Erythroblast (primary cell): ENCODE measurements at places on chromosomes 2 and 18.

DNA sequence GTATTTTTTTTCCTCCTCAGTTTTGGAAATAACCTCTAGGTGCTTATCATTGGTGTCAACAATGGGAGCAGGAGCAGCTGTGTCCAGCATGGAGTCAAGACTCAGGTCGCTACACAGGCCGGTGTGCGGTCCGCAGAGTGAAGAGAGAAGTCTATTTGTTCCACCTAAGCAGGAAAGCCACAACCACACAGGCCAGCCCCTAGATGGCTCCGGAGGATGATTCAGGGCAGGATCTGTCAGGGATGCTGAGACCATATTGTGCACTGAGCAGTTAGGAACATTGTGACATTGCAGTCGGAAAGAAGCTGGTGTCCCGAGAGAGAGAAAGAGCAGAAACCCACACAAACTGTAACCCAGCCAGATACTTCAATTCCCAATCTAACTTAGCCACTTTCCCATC is 136.9 kb downstream of the GAREM1 start:
- DNase-seq = no peak

GRCh38 chr2:121211689-121212151 is 73.3 kb downstream of the TFCP2L1 start:
- DNase-seq = no peak

DNA sequence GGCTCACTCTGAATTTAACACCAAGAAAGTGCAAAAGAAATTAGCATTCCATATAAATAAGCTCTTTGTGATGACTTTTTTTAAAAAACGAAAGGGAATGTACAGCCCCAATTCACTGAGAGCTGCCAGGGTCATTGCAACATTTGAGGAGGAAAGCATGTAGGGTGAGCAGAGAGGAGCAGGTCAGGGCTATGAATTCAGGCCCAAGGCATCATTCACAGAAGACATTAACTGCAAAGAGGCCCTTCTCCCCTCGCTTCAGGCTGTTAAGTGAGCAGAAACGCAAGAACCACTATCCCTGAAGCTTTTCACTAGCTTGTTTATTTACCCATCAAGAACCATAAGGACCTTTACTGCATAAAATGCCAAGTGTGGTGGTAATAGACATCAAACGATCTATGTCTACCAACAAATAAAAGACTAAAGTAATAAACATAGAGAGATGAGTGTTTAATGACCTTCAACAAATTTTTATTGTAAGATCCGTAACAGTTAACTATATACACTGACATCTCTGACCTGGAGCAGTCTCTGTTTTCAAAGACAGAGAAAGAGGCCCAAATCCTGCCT is 333.1 kb upstream of the HNRNPA3 start:
- DNase-seq = no peak

DNA sequence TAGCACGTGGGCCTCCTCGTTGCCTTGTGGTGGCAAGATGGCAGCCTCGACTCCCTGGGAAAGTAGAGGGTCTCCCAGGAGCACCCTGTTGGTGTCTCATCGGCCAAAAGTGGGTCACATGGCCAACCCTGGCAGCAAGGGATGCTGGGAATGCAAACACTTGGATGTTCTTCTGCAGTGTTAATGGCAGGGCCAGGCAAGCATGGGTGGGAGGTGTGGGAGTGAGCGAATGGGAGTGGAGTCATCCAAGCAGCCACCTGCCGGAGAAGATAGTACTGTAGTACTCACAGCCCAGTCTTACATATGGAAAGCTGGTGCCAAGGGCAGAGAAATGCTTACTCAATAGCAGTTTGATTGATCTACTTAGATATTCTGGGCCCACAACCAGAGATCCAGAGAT is 122.2 kb downstream of the INHBB start:
- no peak for DNase-seq

GRCh38 chr2:64525317-64525613 is 1.1 kb downstream of the AFTPH start:
- DNase-seq = peak; percentile 59

DNA sequence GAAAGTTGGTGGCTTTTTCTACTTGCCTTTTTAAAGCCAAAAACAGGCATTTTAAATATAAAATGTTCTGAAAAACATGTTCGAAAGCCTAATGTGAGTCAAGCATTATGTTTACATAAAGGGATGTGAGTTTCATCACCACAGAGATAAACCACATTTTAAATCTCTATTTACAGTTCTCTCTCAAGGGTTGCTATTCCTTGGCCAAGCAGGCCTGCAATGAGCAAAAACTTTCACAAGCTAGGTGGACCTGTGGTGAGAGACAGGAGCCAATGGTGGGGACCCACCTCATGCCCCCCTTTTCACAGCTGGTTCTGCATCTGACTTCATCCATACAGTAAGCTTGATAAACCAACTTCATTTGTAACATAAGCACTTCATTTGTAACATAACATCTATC is 65.1 kb downstream of the CUL3 start:
- DNase-seq = peak; percentile 11

GRCh38 chr2:47095349-47096020 is 59.6 kb downstream of the STPG4 start:
- DNase-seq = no peak

GRCh38 chr18:73009691-73010090 is 141.9 kb upstream of the NETO1 start:
- no peak for DNase-seq

GRCh38 chr18:77223653-77224052 is 26.0 kb upstream of the GALR1 start:
- no peak for DNase-seq

- no peak for DNase-seq
Observed at GRCh38 chr2:60644951-60645350, 91.5 kb upstream of the BCL11A start.

GRCh38 chr2:57906152-57906732 is 140.4 kb upstream of the VRK2 start:
- peak; percentile 55 for DNase-seq

- no peak for DNase-seq
Observed at GRCh38 chr2:9480157-9480556, 5.8 kb downstream of the IAH1 start.

- peak; percentile 35 for DNase-seq
Observed at GRCh38 chr2:148479398-148479797, 165.2 kb upstream of the EPC2 start.

DNA sequence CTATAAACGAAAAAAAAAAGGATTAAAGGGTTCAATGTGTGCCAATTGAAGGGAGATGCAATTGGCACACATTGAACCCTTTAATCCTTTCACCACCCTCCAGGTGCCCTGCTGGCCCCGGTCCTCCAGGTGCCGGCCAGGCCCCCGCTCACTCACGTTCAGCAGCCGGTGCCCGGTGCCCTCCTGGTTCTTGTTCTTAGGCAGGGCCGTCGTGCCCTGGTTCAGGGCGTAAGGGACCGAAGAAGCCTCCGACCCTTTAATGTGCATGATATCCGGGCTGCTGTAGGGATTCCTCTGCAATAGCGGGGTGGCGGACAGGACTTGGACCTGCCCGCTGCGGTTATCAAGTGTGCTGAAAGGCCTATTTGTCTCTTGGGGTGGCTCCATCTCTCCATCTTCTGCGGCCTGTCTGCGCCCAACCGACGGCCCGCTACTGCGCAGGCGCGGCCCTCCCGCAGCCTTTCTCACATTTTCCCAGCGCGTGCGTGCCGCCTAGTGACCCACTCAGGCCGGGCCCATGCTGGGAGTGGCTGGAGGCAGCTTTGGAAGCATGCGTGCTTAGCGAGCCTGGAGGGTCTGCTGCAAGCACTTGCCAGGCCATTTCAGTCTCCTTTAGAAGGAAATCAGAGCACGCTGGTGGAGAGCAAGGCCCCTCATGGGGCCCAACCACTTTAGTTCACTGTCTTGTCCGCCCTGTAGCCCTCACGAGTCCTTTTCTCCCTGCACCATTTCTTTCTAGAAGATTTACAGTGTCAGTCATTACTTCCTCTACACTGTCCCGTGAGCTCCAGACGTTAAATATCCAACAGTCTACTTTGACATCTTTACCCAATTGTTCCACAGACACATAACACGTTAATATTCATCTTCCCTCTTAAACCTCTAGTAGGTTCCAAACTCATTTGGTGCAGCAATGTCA is 24.3 kb downstream of the TMEM237 start:
- peak; percentile 60 for DNase-seq

DNA sequence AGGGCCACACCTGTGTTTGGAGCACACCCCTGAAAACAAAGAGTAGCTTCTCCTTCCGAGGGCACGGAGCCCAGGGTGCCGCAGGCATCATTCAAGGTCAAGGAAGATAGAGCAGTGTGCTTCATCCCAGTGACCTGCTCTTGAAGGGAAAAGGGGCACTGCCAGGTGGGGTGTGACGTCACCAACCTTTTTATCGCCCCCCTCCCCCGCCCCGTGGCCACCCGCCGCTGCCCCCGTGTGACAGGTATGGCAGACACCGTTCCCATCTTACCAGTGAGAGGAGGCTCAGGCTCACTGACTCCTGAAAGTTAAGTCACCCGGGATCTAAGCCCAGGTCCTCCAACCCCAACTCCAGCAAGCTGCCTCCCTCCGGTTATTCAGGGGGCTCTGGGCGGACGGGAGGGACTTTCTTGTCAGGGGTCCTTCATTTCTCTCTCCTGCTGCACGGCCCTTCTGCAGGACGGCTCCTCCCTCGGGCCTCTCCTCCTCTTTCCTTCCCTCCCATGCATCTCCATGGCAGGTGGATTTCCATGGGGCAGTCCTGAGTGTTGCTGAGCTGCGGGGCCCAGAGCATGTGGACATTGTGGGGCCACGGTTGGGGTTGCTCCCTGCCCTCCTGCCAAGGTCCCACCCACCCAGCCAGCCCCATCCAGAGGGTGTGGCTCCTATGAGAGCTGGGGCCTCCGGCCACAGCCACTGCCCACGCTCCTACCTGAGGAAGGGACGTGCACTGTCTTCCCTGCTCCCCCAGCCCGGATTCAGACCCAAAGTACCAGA is 114.1 kb upstream of the HDAC4 start:
- no peak for DNase-seq

DNA sequence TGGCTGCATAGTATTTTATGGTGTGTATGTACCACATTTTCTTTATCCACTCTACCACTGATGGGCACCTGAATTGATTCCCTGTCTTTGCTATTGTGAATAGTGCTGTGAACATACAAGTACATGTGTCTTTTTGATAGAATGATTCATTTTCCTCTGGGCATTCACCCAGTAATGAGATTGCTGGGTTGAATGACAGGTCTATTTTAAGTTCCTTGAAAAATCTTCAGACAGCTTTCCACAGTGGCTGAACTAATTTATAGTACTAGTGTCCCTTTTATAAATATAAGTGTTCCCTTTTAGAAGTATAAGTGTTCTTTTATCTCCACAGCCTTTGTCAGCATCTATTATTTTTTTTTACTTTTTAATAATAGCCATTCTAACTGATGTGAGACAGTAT is 303.9 kb upstream of the EPHA4 start:
- DNase-seq = no peak

DNA sequence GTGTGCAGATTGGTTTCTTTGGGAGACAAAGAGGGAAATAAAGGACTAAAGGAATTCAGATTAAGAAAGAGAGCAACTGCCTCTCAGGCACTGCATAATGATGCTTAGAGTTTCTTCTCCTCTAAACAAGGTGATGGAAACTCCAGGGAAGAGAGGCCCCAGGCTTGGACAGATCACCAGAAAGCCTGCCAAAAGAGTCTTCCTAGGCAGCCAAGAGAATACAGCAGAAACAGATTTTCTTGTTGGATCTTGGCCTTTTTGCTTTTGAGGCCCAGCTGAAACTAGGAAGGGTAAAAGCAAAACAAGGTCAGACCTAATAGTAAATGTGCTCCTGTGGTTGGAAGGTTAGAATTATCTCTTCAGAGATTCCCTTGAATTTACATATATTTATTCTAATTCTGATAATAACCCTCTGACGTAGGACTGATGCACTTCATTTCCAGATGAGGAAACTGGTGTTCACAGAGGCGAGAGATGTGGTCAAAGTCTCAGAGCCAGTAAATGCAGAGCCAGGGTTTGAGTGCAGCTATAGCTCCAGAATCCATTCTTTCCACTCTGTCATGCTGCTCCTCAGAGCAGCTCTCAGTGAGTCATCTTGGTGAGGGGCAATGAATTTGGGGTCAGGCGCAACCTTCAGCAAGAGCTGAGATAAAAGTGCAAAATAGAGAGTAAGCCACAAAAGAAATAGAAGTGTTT is 142.3 kb upstream of the FBXO11 start:
- DNase-seq = no peak

GRCh38 chr2:39068299-39069135 is 52.3 kb downstream of the SOS1 start:
- DNase-seq = no peak

GRCh38 chr2:236014408-236015131 is 153.6 kb downstream of the GBX2 start:
- DNase-seq = no peak

- DNase-seq = no peak
Observed at GRCh38 chr2:55899881-55900280, 23.7 kb downstream of the EFEMP1 start.

DNA sequence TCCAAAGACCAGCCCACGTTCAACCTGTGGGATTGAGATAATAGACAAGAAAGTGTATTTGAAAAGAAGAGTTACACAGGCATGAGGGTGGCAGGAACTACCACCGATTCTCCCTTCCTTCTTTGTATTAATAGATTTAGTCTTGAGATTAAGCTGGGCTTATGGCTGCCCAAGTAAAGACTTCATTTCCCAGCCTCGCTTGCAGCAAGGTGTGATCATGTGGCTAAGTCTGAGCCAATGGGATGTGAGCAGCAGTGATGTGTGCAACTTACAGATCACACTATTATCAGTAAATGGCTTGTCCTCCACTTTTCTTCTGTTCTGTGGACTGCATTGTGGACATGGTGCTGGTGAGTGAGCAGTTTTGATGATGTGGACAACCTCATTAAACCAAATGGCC is 101.7 kb downstream of the POLR1A start:
- DNase-seq = peak; percentile 9

DNA sequence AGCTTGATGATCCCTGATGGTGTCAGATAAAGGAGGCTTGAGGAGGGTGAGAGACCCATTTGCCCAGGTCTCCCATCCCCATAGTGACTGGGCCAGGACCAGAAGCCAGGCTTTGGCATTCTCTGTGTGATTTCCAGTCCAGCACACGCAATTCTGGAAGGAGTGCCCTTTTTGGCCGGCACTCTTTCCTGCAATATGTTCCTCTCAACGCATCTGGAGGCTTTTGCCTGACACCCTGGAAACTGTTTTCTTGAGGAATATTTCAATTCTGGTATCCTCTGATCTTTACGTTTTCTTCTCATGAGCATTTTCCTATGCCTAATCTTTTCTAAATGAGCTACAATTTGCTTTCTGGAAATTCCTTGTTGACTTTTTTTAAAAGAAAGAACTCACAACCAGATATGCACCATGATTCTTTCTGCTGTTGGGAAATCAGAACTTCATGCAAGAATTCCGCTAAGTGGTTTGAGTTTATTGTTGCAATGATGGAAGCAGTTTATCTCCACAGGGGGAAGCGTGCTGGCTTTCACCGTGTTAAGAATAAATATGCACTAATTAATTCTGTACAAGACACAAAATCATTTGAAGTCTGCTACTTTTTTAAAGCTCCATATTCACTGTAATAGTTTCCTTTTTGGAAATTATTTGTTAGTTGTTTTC is 143.7 kb downstream of the NAPG start:
- DNase-seq = no peak

DNA sequence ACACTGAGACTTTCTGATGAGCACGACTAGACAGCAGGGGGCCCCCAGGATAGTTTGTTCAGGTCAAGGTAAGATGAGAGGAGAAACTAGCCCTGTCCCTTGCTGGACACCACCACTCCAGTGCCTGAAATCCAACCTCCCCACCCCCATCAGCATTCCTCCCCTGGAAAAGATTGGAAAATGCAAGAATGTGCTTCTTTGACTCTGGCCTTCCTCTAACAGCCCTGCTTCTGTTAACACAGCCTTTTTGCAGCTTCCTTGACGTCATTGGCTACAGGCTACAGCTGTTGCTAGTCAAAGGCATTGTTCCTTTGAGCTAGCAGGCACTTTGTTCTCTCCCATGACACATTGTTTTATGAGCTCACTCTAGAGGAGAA is 20.1 kb upstream of the LTBP1 start:
- DNase-seq = no peak
